NCI-H146 (cell line): ENCODE measurements at places on chromosomes 6 and 20.

DNA sequence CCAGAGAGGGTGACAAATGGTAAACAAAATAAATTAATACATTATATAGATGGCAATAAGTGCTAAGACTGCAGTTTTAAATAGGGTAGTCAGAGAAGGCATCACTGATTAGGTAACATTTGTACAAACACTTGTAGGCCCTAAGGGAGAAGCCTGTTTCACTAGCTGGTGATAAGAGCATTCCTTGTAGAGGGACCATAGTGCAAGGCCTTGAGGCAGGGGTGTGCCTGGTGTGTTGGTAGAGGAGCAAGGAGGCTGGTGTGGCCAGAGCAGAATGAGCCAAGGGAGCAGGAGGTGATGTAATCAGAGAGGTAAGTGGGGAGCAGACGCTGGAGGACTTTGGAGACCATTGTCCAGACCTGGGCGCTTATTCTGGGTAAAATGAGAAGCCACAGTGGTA, 70.7 kb downstream of the ANKRD6 start:
- DNase-seq, result no peak

- DNase-seq, result no peak
Measured at GRCh38 chr6:154347981-154348380, 8.6 kb downstream of the IPCEF1 start.

DNA sequence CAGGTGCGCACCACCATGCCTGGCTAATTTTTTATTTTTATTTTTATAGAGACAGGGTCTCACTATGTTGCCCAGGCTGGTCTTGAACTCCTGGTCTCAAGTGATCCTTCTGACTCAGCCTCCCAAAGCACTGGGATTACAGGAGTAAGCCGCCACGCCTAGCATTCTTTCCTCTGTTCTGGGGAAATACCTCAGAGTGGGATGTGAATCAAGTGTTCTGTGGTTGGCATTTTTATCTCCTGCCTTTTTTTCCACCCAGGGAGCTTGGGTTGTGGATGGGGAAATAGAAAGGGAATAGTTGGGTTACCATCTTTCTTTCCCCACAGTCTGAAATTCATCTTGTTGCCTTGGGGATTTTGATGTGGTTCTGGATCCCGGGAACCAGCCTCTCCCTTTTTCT, 24.1 kb downstream of the TFAP2C start:
- DNase-seq, result no peak

DNA sequence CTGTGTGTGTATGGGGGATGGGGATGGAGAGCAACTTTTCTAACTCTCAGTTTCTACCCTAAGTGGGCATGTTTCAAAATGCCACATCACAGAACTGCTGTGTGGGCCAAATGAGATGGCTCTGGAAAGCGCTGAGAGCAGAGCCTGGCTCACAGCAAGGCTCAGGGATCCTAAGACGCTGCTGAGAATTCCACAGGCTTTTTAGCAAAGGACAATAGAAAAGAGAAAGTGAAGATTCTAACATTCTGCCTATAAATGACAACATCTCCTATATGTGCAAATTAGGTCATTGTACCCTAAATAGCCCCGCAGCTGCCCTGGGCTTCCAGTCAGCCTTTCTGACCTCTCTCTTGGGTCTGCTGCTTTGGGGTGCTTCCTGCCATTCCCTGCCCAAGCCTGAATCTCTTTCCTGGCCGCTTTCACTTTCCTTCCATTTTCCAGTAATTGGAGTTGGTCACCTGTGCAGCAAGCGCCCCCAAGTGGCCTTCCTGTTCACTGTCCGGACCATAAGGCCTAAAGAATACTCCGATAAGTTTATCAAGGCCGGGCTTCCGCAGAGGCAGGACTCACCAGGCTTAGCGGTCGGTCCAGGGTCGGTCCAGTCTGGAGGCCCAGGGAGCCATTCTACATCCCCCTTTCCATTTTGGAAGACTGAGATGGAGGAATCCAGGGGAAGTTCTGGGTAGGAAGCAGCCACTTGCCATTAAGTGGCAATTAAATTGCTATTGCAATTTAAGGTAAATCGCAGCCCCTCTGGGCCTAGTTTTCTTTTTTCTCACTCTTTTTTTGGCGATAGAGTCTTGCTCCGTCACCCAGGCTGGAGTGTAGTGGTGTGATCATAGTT, 6.7 kb upstream of the DDR1 start:
- DNase-seq, result peak; percentile 85

GRCh38 chr6:124887872-124888580, 74.2 kb upstream of the RNF217 start:
- no peak for DNase-seq

- DNase-seq, result no peak
Measured at GRCh38 chr6:131223416-131223815, 88.1 kb downstream of the AKAP7 start.

DNA sequence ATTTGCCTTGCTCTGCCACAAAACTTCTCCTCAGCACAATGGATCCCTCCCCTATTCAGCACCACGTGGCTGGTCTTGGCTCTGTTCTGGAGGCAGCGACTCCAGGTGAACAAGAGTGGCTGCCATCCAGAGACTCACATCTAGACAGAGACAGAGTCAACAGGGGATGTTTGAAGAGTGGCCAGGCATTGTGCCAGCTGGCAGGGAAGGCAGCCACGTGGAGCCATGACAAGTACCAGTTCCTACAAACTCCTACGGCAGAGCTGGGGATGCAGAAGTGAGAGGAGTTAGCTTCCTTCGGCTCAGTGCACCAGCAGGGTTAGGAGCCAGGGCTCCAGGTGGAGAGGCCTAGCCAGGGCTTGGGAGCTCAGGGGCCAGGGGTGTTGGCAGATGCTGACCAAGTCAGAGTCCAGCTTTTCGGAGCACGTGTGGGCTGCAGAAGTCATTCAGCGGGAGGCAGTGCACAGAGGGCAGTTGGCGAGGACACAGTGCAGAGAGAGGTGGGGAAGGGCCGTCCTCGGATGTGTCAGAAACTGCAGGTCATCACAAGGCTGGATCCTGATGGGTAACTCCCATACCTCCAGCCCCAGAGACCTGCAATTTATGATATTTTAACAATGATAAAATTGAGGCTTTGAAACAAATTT, 171.7 kb upstream of the PDE10A start:
- no peak for DNase-seq

DNA sequence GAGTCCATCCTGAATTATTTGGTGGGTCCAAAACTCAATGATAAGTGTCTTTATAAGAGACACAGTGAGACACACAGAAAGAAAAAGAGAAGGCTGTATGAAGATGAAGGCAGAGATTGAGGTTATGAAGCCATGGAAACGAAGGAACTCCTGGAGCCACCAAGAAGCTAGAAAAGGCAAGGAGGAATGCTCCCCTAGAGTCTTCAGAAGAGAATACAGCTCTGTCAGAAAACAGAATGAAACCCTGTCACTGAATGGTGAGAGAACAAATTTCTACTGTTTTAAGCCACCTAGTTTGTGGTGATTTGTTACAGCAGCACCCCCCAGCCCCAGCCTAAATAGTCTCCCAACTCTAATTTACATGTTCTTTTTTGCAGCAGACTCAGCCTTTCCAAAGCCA, 635.1 kb downstream of the EPHA7 start:
- no peak for DNase-seq

DNA sequence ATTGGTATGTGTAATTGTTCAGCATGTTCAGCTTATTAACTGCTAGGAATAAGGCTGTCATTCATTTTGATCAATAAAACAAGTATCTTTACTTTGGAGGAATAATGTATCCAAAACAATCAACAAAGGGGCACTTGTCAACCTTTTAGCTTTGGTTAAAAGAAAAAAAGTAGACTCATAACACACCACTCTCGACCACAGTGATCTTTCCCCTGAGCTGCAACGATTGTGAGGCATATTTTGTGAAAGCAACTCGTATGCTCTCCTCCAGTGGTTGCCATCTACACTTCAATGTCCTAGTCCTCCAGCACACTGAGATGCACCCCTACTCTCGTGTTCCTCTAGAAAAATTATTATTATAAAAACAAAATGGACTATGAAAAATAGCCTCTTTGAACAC, 60.1 kb upstream of the PDE7B start:
- DNase-seq, result no peak

DNA sequence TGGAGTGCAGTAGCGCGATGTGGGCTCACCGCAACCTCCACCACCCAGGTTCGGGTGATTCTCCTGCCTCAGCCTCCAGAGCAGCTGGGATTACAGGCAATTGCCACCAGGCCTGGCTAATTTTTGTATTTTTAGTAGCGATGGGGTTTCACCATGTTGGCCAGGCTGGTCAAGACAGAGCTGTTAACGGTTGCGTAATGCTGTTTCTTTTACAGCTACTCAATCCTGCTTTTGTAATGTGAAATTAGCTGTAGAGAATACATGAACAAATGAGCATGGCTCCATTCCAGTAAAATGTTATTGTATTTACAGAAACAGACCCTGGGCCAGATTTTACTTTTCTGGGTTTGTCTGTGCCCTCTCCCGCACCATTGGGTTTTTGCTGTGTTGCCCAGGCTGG, 1.9 kb downstream of the PNLDC1 start:
- no peak for DNase-seq

DNA sequence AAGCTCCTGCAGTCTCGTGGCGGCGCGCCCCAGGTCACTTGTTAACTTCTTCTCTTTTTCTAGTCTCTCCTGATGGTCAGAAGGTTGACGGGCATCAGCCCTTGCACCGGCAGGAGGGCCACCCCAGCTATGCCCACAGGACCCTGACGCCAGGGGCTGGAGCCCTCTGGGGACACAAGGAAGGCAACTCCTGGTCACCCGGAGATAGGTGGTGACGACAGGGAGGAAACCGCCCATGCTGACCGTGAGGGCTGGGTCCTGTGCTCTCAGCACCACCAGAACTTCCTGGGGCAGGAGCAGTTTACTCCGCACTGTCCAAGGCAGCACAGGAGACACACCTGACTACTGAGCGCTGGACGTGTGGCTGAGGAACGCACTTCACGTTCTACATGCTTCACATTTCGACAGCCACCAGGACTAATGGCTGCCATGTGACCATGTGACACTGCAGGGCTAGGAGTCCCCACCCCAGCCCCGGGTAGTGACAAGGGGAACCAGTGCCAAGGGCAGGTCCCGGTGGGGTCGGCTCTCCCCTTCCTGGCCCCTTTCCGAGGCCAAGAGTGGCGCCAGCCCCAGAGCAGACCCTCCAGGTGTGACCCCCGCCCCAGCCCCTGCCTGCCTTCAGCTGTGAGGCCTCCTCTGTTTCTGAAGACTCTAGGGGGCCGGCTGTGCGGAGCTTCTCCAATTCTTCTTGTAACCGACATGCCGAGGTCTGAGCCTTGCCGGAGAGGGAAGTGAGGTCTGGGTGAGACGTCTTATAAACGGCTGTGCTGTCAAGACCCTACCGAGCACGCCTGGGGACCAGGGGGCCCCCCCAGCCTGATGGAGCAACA, 45.2 kb downstream of the DSTN start:
- DNase-seq, result no peak

DNA sequence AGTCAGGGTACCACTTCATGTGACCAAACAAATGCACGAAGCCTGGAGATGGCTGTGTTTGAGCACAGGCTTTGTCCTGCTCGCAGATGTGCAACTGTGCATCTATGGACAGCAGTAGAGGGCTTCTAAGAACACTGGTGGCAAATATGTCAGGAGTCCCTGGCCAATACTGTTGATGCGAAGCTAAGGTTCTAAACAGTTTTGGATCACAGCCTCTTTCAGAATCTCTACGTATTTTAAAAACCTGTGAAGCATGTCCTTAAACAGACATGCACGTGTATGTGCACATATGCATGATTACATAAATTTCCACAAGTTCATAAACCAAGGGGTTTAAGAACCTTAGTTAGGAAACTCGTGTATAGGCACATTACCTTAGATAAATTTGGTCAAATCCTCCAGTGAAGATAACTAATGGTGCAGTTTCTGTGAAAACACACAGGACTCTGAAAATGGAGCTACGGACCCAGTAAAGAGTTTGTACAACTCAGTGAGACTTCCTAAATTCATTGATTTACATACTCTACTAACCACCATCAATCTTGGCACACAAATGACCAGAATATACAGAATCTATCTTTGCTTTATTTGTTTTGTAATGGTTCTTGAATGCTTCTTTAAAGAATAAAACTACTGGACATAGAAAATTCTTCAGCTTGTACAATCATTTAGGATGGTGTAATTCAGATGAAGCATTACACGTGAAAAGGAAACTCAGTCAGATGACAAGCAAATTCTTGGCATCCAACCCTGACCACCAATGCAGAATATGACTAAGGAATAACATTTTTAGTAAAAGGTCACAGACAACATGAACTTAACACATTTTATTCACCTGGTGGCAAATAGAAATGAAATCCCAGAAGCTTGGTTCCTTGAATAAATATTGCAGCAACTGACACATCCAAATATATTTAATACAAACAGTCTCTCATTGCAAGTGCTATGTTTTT, 27.4 kb downstream of the KCNQ5 start:
- no peak for DNase-seq

DNA sequence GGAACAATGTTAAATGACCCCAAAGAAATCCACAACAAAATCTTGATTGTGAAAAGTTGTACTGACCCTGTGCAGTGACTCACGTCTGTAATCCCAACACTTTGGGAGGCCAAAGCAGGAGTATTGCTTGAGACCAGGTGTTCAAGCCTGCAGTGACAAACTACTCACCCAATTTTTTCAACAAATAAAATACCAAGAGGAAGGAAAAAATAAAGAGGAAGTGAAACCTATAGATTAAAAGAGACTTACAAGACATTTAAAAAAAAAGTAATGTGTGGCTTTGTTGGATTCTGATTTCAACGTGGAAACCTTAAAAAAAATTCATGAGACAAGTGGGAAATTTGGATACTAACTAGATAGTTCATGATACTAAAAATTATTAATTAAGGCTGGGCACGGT, 31.9 kb downstream of the GINS1 start:
- no peak for DNase-seq

GRCh38 chr6:15374119-15374518, 128.2 kb downstream of the JARID2 start:
- no peak for DNase-seq

DNA sequence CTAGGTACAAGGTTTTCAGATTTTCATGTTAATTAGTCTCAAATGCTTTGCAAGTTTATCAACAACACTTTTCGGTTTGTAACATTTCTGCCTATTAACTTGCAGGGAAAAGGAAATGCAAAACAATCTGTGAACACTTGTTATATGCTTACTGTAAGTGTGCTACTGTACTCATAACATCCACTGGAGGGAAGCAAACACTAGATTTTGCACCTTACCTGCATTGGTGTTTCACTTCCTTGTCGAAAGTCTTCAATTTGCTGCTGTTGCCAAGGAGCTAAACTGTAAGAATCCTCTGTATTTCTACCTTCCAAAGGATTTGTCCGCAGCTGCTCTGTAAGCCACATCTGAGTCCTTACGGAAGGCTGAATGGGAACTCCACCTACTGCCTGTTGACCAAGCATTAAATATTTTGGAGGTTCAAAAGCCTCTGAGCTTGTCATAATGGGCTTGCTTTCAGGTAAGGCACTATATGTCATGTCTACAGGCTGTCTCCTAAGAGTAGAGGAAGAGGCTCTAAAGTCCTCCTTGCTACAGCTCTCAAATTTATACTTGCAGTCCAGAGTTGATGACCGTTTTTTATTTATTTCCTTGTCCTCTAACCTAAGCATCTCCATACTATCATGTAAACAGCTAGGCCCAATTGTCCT, 17.3 kb downstream of the PLN start:
- peak; percentile 1 for DNase-seq

GRCh38 chr6:139372326-139373153, 1.9 kb downstream of the CITED2 start:
- DNase-seq, result no peak
